NCI-H460 (cell line): ENCODE measurements at places on chromosomes 2 and 18.
A peak's percentile ranks its signal among the peaks of the same experiment; 100 is the strongest.

- no peak for DNase-seq
Measured at GRCh38 chr18:3360211-3360610, 89.8 kb upstream of the TGIF1 start.

DNA sequence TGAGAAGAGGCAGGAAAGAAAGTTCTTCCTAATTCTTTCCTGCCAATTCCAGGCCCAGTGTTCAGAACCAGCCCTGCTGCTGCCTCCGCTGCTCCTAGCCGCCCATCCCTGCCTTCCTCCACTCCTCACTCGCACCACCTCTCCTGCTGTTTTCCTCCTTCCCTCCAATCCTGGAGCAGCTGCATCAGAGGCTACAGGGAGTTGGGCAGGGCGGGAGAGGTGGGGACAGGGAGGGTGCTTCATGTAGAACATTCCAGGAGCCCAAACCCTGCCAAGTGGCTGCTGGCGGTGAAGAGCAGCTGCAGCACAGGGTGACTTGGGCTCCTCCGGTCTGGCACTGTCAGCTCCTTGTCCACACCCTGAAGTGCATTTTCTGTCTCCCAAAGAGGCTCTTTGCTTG lies 176.3 kb downstream of the TNS1 start:
- DNase-seq: no peak

DNA sequence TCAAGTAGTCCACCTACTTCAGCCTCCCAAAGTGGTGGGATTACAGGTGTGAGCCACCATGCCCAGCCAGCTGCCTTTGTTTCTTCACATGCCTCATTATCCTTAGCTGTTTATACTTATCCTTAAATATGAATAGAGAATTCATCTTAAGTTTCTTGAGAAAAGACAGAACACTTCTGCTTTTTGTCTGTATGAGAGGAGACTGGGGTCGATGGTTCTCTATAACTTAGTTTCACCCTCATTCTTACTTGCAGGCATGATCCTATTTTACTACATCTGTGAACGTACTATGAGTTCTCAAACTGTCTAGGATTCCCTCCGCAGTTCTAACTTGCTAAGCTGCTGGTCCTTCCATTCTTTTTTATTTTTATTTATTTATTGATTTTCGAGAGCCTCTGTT lies 20.4 kb downstream of the PPM1B start:
- DNase-seq: no peak

GRCh38 chr2:120283649-120284048 lies 31.0 kb downstream of the RALB start:
- DNase-seq: no peak

DNA sequence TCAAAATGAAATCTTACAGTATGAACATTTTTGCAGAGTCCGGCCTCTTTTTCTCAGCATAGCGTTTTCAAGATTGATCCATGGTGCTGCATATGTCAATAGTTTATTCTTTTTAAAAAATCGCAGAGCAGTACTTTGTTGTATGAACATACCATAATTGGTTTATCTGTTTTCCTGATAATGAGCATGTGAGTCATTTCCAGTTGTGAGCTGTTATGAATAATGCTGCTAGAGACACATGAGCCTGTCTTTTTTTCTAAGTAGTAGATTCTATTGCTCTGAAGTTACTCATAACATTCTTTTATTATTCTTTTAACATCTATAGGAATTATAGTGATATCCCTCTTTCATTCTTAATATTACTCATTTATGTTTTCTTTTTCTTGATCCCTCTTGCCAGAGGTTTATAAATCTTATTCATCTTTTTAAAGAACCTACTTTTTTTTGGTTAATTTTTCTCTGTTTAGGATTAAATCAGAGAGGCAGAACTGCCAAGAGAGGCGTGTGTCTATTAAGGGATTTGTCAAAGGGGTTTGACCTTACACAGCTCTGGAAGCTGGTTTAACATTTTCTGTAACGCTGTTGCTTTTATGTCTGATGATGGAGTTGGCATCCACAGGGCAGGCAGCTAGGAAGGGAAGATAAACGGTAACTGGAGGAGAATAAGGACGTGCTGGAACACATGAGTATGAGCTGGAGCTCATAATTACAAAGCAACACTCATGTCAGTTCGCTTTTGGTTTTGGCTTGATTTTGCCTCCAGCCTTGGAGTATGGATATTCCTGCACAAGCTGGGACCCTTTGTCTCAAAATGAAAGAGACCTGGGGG lies 47.4 kb downstream of the MGAT5 start:
- no peak for DNase-seq

DNA sequence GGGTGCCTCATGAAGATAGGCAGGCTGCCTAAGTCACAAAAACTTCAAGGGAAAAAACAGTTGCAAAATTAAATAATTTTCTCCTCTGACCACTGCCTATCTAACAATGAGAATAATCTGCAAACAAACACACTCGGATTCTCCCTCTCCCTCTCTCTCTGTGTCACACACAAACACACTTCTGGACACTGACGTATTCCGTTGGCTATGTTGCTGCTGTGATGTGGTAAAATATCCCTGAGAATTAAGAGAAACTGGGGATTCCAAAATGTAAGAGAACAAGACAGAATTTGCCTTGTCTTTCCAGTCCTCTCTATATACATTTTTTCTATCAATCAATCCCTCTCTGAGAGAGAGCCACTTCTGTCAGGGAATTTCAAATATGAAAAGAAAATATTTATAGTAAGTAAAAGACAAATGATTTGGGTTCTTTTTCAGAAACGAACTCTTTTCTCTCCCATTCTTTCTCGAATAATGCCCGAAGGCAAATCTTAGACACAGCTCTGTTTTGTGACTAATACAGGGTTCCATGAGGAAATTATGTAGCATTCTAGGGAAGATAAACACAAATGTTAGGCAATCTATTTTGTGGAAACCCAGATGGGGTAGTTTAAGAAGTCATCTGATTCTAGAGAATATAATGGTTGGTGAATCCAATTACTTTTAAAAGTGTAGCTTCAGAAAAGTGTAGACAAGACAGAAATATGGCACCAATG lies 310.3 kb upstream of the CYP26B1 start:
- no peak for DNase-seq

DNA sequence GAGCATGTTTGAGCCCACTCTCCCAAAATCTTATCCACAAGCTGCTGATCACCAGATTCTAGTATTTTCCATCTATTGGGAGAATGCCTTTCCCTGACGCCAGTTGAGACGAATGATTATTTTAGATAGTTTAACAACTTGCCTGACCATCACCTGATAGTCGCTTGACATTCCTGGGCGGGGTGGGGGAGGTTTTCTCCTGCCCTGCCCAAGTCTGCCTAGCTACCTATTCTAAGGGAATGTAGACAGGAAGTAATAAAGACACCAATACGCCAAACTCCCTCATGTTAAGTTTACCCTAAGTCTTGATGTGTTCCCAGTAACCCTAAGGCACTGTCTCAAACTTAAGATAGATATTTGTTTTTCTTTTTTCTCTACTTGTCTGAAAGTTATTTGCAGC lies 4.6 kb upstream of the ACAA2 start:
- no peak for DNase-seq

DNA sequence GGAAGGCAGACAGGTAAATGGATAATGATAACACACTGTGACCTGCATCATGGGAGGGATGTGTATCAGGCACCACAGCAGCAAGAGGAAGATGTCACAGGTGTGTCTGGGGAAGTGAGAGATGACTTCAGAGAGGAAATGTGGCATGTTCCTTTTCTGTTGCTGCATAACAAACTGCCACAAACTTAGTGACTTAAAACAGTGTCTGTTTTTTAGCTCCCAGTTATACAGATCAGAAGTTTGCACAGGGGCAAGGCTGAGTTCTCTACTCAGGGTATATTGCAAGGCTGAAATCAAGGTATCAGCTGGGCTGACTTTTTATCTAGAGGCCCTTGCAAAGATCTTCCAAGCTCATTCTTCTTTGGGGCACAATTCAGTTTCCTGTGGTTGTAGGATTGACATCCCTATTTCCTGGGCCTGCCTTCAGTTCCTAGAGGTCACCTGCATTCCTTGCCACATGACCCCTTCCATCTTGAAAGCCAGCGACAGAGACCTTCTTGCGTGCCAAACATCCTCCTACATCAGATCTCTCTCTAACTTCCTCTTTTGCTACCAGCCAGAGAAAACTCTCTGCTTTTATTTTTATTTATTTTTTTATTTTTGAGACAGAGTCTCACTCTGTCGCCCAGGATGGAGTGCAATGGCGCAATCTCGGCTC lies 2.1 kb upstream of the MAP3K2 start:
- no peak for DNase-seq

DNA sequence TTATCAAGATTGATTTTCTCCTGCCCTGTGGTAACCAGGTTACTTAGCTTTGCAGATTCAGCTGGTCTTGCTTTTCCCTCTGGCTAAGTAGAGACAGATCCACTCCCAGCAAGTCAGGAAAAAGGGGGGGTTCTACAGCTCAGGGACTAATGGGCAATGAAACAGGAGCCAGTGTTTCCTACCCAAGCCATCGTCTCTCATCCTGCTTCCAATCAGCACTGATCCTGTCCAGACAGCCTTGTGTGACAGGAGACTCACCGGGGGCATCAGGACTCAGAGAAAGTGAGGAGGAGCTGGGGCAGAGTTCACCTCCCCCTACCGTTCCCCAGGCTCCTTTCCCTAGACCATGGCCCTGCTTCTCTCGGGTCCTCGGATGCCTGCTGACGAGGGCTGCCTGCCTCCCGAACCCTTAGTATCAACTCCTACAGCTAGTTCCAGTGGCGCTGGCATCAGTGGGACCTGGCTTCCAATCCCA lies 307.6 kb downstream of the ALK start:
- no peak for DNase-seq

- no peak for DNase-seq
Measured at GRCh38 chr2:191646163-191646902, 31.6 kb upstream of the NABP1 start.

DNA sequence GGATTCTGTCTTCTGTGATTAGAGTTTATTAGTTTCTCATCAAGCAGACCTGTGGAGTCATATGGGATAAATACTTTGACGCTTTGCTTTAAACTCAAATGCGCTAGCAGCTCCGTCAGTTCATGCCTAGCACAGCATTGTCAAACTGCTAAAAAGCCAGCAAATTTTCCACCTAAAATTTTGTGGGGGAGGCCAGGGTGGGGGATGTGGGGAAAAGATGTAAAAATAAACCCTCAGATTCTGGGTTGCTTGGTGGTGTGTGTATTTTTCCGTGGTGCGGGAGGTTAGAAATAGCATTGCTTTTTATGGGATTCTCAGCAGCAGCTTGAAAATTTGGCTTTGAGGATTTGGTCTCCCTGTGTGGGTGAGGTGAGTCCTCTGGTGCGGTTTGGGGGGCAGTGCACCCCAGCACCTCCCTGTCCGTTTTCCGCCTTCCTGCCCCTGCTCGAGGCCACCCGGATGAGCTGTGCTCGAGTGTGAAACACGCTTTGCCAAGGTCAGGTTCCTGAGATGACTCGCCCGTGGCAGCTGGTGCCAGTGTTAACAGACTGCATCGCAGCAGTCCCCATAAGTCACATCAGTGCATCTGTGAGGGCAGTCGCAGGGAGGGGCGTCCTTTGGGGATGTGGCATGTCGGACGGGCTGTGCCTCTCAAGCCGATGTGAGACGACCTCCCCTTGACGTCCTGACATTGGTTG lies 65.9 kb downstream of the LDLRAD4 start:
- DNase-seq: no peak

DNA sequence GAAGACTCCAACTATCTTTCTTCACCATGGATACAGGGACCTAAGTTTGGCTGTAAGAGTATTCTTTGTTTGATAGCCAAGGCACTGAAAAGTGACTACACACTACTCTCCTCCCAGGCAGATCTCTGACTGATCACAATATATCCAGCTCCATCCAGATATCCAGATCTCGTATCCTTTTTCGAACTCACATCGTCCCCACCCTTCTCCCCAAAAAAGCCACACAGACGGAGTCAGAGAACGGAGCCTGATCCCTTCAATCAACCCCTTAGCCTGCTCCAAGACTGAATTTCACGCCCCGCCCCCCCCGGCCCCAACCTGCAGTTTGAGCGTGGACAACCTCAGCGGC lies 533 bp downstream of the DHX57 start:
- DNase-seq: no peak

GRCh38 chr2:182404092-182404491 lies 22.7 kb downstream of the PDE1A start:
- no peak for DNase-seq

- DNase-seq: no peak
Measured at GRCh38 chr18:14930076-14930475, 182.1 kb downstream of the ANKRD30B start.

DNA sequence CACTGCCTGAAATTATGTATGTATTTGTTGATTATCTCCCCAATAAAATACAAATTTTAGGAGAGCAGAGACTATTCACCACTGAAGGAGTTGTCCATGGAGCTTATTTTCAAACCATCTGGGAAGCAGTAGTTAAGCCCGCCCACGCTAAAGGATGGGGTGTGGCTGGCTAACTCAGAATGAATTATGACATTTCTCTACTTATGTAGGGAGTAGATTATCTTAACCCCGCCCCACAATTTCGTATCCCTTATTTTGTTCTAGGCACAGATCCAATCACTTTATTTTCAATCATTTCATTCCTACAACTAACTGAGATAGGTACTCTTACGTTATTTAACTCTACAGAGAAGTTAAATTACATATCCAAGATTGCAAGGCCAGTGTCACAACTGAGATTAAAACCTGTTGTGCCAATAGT lies 1.4 kb upstream of the LAPTM4A start:
- peak; percentile 60 for DNase-seq

GRCh38 chr18:67577386-67577785 lies 60.9 kb upstream of the DSEL start:
- no peak for DNase-seq

DNA sequence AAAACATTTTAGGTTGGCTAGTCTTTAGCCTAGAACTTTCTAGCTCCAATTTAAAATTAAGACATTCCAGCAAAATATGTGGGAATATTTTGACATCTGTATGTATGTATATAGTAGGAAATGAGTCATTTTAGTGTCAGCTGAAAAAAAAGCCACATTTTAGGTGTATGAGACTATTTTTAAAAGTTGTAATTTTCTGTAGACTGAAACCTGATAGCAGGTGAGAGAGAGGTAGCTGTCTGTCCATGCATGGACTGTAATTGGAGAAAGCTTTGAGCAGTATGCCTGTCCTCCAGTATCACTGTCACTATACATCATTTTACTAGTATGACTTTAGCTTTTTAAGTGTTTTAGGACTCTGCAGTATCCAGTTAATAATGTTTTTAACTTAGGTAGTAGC lies 26.1 kb upstream of the PPP1R1C start:
- no peak for DNase-seq
